Activated CD8-positive, alpha-beta T cell treated with anti-CD3 and anti-CD28 coated beads for 36 hours (primary cell): ENCODE measurements at places on chromosomes 1 and 21.

GRCh38 chr1:98480271-98480670, 181.2 kb upstream of the SNX7 start:
- H3K4me1 ChIP-seq, result no peaks in the 10 kb centered on the region
- no peak overlapping the region for H3K4me3 ChIP-seq
- H3K27me3 ChIP-seq, result no peaks in the 10 kb centered on the region
- no peak for DNase-seq

- H3K27me3 ChIP-seq, result no peaks in the 10 kb centered on the region
- H3K36me3 ChIP-seq, result peaks cover 48% of the 10 kb centered on the region
- H3K4me1 ChIP-seq, result peaks cover 45% of the 10 kb centered on the region
- H3K4me3 ChIP-seq, result no peak overlapping the region
- H3K27ac ChIP-seq, result peak overlapping the region; percentile 66
Measured at GRCh38 chr1:26322042-26322331, 4.2 kb downstream of the CD52 start.

DNA sequence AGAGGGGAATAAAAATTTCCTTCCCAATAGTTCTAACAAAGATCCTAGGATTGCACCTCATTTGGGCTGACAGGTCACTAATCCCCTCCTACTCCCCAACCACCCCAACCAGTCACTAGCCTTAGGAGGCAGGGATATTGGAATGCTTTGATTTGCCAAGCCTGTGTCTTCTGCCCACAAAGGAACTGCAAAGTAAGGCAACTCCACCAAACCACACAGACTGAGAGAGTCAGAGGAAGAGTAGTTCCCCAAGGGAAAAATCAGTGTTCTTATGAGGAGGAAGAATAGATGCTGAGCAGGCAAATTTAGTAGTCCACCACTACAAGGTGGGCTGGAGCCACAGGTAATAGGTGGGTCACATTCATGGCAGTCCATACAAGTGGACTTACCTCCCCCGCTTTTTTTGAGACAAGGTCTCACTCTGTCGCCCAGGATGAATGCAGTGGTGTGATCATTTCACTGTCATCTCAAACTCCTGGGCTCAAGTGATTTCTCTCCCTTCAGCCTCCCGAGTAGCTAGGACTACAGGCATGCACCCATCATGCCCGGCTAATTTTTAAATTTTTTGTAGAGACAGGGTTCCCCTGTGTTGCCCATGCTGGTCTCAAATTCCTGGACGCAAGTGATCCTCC, 3.7 kb upstream of the TMEM39B start:
- H3K4me1 ChIP-seq, result peaks cover 26% of the 10 kb centered on the region
- H3K36me3 ChIP-seq, result no peaks in the 10 kb centered on the region
- no peak for DNase-seq
- H3K27me3 ChIP-seq, result no peaks in the 10 kb centered on the region
- H3K27ac ChIP-seq, result no peak overlapping the region

GRCh38 chr1:197463142-197463541, 195.1 kb downstream of the CRB1 start:
- no peak overlapping the region for H3K27ac ChIP-seq
- DNase-seq, result no peak
- no peaks in the 10 kb centered on the region for H3K4me1 ChIP-seq
- no peaks in the 10 kb centered on the region for H3K27me3 ChIP-seq
- H3K4me3 ChIP-seq, result no peak overlapping the region
- no peaks in the 10 kb centered on the region for H3K36me3 ChIP-seq

DNA sequence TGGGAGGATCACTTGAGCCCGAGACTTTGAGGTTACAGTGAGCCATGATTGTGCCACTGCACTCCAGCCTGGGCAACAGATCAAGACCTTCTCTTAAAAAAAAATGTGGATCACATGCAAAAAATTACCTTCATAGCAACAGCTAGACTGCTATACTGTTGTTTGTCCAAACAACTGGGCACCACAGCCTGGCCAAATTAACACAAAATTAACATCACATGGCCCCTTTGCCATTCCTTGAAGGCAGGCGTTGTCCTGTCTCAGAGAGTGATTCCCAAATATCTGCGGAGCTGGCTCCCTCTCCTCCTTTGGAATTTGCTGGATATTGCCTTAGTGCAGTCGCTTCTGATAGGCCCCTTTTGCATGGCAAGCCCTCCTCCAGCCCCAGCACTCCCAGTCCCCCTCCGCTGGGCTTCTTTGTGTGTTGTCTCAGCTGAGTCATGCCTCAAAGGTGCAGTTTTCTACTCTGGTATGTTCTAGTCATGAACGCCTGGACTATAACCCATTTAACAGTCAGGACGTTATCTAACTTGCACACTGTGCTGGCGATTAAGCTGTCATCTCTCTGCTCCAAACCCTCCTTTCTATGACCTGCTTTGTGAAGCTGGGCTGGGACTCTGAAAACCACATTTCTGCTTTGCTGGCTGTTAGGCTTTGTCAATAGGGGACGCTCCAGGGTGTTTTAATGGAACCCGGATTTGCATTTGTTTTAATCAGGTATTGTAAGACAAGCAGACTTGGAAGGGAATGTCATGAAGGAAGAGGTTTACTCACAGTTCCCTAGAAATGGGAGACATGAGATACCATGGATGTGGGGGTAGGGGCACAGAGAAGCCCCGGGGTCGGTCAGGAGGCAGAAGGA, 20.1 kb upstream of the HPCAL4 start:
- no peak overlapping the region for H3K4me3 ChIP-seq
- no peak for DNase-seq
- H3K27ac ChIP-seq, result no peak overlapping the region
- H3K27me3 ChIP-seq, result peaks cover 18% of the 10 kb centered on the region
- no peaks in the 10 kb centered on the region for H3K4me1 ChIP-seq

DNA sequence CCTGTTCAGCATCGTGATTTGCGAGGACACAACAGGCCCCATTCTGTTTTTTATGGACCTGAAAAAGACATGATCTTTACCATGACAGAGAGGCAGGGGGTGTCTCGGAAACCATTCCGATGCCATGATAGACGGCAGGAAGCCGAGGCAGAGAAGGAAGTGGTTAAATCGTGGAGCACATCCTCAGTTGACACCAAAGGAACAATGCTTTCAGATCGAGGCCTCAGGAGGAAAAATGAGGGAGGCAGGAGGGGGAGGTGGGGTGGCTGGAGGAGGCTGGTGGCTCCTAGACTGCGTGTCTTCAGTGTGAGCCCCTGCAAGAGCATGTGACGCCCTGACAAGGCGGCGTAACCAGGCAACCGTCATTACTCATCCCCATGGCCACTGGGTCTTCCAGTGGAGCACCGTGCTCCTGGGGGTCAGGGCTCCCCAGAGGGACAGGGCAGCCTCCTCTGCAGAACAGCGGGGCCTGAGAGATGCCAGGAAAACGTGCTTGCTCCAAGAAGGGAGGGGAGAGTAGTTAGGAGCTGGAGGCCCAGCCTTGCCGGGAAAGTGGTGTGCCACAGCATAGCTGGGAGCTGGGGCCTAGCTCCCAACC, 172.8 kb upstream of the TMEM51 start:
- H3K4me1 ChIP-seq, result peaks cover 2% of the 10 kb centered on the region
- no peaks in the 10 kb centered on the region for H3K27me3 ChIP-seq
- H3K27ac ChIP-seq, result no peak overlapping the region
- DNase-seq, result peak; percentile 5

DNA sequence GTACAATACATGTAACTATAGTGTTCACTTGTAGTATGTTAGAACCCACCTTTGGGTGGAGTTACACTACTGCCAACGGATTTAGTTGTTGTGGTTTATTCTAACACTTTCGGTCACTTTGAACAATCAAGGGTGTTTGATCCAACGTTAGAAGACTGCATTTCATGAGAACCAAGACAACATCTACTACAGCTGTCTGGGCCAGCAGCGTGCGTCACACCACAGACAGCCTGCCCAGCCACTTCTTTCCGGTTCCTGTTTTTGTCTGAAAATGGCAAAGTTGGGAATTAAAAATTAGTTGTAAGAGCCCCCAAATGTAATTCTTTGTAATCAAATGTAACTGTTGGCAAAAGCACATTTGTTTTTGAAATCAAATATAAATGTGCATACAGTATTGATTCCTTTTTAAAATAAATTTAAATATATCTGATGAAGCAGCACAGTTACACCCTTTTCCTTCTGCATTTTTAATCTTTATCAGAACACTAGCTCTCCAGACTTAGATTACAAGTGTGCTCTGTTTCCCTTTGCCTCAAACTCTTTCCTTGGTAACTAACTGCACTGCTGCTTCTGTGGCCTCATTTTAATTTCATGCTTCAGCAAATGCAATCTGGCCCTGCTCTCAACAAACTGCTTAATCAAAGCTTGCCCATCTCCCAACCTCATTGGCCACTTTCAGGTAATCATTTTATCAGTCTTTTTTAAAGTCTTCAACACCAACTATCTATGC, 86.6 kb upstream of the DPH5 start:
- H3K36me3 ChIP-seq, result peaks cover 39% of the 10 kb centered on the region
- no peaks in the 10 kb centered on the region for H3K27me3 ChIP-seq
- peaks cover 59% of the 10 kb centered on the region for H3K4me1 ChIP-seq
- H3K27ac ChIP-seq, result peak overlapping the region; percentile 98
- H3K4me3 ChIP-seq, result peak overlapping the region; percentile 40

GRCh38 chr1:160326418-160326817, 16.6 kb downstream of the COPA start:
- H3K27ac ChIP-seq, result no peak overlapping the region
- no peaks in the 10 kb centered on the region for H3K27me3 ChIP-seq
- DNase-seq, result no peak
- no peak overlapping the region for H3K4me3 ChIP-seq

- no peak overlapping the region for H3K4me3 ChIP-seq
- no peaks in the 10 kb centered on the region for H3K4me1 ChIP-seq
- no peak for DNase-seq
- no peak overlapping the region for H3K27ac ChIP-seq
- H3K36me3 ChIP-seq, result no peaks in the 10 kb centered on the region
Measured at GRCh38 chr1:38430949-38431348, 384.4 kb upstream of the POU3F1 start.

DNA sequence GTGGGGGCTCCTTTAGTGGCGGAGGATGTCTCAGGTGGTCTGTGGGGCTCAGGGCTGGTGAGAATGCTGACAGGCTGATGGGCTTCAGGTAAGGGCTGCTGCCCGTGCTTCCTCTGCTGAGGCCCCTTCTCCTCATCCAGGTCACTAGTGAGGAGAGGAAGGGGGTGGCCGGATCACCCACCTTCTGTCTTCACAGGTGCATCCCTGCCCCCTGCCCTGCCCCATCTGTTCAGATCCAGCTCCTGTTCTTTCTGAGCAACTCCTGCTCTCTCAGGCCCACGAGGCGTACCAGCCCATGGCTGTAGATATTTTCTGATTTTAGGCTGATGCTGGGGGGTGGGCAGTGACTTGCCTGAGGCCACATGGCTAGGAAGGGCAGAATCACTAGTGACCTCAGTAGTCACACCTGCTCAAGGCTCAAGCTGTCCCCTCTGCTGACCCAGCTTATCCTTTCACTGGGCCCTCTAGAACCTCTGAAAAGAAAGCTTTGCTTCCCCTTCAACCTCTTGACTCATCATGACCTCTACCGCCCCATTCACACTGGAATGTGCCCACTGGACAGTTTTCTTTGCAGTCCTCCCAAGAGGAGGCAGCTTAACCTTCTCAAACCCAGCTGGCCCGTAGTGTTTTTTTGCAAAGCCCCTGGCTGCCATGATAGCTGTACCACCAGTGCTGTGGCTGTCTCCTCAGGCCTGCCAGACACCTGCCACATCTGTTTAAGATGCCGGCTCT, 14.8 kb downstream of the DCST2 start:
- H3K36me3 ChIP-seq, result peaks cover 8% of the 10 kb centered on the region
- no peak for DNase-seq
- peaks cover 37% of the 10 kb centered on the region for H3K4me1 ChIP-seq
- H3K27ac ChIP-seq, result no peak overlapping the region
- peaks cover 4% of the 10 kb centered on the region for H3K27me3 ChIP-seq
- H3K4me3 ChIP-seq, result no peak overlapping the region

DNA sequence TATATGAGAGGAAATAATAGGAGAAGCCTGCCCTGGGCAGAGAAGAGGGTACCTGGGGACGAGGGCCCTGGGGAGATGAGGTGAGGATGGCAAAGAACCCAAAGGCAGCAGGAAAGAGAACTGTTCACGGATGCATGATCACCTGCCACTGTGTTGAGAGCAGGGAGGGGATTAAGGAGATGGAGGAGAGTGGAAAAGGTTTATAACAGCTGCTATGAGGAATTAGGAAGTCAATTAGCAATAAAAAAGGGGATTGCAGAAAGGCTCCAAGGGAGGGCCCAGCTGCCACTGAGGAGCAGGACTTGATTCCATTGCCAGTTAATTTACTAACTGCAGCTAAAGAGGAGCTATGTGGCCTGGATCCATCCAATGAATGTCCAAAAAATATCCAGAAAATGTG, 61.1 kb downstream of the GFI1 start:
- no peaks in the 10 kb centered on the region for H3K27me3 ChIP-seq
- DNase-seq, result no peak
- no peak overlapping the region for H3K27ac ChIP-seq
- H3K4me3 ChIP-seq, result no peak overlapping the region
- H3K4me1 ChIP-seq, result no peaks in the 10 kb centered on the region
- H3K36me3 ChIP-seq, result no peaks in the 10 kb centered on the region

DNA sequence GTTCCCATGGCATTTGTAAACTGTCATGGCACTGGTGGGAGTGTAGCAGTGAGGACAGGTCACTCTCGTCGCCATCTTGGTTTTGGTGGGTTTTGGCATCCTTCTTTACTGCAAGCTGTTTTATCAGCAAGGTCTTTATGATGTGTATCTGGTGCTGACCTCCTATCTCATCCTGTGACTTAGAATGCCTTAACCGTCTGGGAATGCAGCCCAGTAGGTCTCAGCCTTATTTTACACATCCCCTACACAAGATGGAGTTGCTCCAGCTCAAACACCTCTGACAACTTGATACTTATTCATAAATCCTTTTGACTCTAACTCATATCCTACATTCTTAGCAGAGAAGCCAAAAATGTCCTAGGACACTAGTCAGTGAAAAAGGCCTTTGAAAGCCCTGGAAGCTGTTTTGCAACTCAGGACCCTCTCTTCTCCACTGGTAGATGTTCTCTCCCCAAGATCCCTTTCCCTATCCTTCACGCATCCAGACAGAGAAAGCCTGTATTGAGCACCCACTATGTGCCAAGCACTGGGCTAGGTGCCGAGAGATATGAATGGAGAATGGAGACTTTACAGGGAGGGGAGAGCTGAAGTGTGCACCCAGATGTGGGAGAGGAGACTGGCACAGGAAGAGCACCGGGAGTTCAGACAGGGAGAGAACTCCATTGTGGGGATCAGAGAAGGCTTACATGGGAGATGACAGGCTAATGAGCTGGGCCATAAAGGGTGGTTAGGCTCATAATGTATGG, 6.7 kb upstream of the CSRP1 start:
- H3K4me3 ChIP-seq, result no peak overlapping the region
- no peaks in the 10 kb centered on the region for H3K36me3 ChIP-seq

DNA sequence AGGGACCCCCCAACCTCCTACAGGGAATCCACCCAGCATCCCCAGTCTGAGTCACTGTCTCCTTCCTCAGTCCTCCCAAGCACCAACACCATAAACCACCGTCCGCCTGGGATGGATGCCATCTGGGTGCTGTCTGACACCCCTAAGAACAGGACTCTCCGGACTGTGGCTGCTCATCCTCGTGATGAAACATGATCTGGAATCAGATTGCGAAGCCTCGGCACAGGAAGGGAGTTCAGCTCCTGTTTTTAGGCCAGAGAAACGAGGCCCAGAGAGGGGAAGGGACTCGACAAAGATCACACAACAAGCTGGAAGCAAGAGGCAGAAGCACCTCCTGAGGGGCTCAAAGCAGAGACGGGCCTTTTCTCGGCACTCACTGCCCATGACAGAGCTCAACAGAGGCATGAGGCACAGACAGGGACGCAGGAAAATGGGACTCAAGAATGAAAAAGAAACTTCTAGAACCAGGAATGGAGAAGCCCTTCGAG, 8.4 kb downstream of the KCNN3 start:
- peaks cover 41% of the 10 kb centered on the region for H3K4me1 ChIP-seq
- H3K27ac ChIP-seq, result no peak overlapping the region
- no peaks in the 10 kb centered on the region for H3K36me3 ChIP-seq
- H3K4me3 ChIP-seq, result no peak overlapping the region
- peaks cover 8% of the 10 kb centered on the region for H3K27me3 ChIP-seq
- DNase-seq, result no peak
